ENCODE measurements at places on chromosomes 2 and 18.
A peak's percentile ranks its signal among the peaks of the same experiment; 100 is the strongest.

GRCh38 chr18:24922491-24922890 lies 429.5 kb downstream of the ZNF521 start:
- no peak for DNase-seq

DNA sequence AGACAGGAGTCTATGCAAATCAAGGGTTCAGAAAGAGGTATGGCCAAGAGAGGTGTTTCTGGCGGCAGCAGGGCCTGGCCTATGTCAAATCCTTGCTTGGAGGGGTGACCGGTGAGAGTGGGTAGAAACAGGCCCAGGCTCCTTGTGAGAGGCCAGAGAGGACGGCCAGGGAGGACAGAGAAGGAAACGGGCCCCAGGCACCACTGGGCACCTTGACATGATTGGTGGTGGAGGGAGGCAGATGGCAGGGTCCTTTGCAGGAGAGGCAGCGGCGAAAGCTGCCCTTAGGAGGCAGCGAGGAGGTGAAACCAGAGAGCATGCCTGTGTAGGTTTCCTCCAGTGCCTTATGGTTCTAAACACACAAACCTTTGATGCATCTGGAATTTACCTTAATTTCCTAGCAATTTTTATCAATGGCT lies 6.2 kb downstream of the RAMP1 start:
- no peak for DNase-seq

DNA sequence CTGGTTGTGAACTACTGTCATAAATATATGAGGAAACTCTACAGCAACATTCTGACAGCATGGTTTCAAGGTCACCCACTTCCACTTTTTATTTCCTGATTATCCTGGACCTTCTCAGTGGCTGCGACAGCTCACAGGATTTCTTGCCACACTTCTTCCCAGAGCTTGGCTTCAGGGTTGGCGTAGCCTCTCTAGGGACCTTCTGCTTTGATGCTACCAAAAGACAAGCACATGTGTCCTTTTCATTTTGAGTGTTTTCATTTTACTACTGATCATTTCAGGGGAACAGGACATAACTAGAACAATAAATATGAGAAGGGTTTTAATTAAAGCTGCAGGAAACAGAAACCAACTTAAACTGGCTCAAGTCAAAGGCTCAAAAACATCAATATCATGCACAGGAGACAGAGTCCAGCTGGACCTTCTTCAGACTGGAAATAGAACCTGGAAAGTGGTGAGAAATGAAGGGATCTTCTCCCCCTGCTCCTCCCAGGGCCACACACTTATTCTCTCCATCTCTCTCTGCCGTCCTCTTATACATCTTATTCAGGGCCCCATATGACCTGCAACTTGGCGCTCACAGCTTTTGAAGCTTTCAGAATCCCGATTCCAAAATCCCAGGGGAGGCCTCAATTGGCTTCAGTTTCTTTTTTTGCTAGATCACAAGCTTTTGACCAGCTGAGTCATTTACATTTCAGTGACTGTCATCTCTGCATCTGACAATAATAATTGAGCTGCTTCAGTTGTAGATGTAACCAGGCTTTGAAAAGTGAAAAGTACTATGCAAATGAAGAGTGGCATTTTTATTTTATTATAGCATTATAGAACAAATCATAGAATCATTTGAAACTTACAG lies 9.7 kb downstream of the VIT start:
- no peak for DNase-seq

DNA sequence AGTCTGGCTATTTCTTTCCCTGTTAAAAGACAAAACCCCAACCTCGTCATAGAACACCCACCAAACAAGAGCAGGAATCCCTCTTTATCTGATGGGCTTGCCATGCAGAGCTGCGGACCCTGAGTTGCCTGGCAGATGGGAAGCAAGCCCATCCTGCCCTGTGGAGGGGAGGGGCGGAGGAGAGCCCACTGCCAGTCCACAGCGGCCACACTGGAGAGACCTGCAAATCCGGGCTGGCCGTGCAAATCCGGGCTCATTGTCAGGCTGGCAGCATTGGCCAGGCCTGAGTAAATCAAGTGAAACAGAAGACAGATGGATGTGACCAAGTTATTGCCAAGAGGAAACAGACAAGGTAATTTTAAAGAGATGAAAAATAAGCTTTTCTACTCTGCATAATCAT lies 22.0 kb downstream of the MYL12B start:
- DNase-seq = no peak

DNA sequence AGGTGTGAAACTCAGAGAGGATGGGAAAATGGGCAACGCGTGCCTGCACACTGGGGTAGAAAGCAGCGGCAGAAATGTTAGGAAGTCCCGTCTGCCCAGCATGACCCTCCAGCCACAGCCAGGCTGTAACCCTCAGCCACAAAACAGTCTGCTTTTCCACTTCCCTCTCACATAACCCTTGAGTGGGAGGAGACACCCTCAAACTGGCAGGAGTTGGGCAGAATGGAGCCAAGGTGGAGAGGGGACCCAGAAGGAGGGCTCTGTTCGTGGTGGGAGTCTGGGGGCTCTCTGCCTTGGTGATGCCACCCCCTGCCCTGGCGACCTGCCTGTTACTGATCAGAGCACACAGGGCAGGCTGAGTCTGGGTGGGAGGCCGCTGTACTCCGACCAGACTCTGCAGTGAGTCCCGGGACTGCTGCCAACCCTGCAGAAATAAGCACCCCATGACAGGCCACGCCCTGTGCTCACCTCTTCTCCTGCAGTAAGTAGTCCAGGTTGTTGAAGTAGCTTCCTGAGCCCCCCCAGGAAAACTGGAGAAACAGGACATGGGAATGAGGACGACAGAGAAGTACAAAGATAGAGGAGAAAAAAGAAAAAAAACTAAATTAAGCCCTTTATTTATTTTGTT lies 16.0 kb downstream of the FAM178B start:
- no peak for DNase-seq

DNA sequence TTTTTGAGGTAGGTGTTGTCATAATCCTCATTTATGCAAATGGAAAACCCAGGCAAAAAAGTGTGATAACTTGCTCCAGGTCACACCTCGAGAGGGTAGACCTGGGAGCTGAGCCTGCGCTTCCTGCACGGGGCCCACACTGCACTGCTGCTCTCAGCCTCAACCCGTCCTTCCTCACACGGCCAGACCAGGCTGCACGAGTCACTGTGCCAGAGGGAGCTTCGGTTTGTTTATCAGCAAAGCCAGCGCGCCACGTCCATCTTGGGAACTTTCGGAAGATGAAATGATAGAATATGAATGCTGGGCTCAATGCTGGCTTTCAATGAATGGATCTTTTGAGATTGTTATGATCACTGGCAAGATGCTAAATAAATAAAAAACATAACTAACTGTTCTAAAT lies 14.4 kb downstream of the COPS9 start:
- no peak for DNase-seq

GRCh38 chr18:28267276-28267675 lies 90.3 kb upstream of the CDH2 start:
- DNase-seq = no peak

DNA sequence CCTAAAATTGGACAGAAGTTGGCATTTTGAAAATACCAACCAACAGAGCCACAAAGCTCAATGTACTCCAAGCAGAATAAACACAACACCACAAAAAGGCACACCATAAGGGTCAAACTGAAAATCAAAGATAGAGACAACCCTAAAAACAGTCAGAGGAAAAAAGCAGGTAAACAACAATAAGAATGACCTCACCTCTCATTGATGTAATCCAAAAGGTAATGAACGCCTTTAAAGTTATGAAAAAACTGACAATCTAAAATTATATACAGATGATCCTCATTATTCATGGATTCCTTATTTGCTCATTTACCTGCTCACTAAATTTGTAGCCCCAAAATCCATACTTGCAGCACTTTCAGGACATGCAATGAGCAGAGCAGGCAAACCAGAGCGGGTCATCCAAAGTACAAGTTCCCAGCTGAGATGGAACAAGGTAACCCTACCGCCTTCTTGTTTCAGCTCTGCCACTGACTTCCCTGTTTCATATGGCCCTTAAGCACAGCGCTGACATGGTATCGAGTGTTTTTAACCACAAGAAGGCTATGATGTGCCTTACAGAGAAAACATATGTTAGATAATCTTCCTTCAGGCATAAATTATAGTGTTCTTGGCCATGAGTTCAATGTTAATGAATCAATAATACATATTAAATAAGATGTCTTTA lies 17.0 kb downstream of the RTN4 start:
- DNase-seq = peak; percentile 57

DNA sequence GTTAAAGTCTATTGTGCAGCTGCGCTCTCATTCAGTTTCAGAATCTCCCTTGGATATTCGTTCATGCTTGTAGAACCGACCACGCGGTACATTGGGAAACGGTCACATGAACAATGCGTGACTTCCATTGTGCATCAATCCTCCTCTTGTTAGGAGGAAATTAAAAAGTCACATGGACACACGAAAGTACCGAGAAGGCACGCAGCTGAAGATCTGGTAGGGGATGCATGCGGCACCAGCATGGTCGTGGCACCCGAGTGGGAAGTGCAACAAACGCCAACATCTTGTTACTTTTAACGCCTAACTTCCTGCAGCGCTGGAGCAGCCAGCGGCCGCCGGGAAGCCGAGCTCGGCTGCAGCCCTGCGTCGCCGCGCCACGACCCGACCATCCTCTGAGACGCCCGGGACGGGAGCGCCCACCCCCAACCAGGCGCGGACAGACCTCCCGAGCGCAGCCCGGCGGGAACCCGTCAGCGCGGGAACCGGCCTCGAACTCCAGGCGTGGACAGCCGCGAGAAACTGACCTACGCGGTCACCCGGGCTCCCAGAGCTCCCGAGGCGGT lies 412 bp downstream of the OSBPL1A start:
- peak; percentile 91 for DNase-seq

GRCh38 chr18:37380546-37381110 lies 185.0 kb downstream of the CELF4 start:
- no peak for DNase-seq

DNA sequence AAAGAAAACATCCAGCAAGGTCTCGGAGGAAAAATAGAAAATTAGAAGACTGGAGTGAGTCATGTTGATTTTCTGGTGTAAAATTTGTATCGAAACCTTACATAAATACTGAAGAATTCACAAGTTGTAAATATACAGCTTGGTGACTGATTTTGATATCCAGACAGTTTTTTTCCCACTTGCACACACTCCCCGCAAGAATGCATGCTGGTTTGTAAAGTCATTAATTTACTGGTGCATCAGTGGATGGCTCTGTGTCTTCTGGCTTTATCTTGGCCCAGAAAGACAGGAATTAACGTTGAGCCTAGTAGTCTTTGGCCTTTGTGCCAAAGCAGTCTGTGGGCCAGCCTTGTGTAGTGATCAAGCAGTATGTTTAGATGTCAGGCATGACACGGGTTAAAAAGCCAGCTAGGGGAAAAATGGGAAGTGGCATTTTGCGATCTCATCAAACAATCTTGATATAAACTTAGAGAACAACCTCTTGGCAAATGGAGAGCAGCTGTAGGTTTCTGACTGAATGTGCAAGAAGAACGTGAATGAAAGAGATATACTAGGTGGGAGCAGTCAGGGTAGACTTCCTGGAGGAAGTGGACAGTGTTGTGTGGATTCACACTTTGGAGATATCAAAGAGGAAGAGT lies 22.7 kb upstream of the CASP8 start:
- DNase-seq = peak; percentile 83
